PC-3 (cell line): ENCODE measurements at places on chromosomes 7 and 10. TPM values are rescaled to one million over a fixed set of nuclear protein-coding genes. Genes with fewer than 3 reads are reported as not detected.

GRCh38 chr7:121057878-121058277 lies 69.4 kb downstream of the CPED1 start:
- DNase-seq, result no peak

GOLGA7B gene
- total RNA-seq, result 0.26 and 0.29 TPM in 2 replicates

- no peak for DNase-seq
Observed at GRCh38 chr10:123800289-123800688, 91.3 kb downstream of the CPXM2 start.

SORBS1 gene
- total RNA-seq, result 3.7 and 4.1 TPM in 2 replicates

- DNase-seq, result no peak
Observed at GRCh38 chr7:36092221-36092771, 60.8 kb upstream of the EEPD1 start.

GRCh38 chr10:83677795-83678194 lies 461.5 kb upstream of the GHITM start:
- DNase-seq, result no peak

GRCh38 chr7:51369746-51370145 lies 53.1 kb upstream of the COBL start:
- peak; percentile 55 for DNase-seq

PVRIG gene
- not detected in 2 replicates for total RNA-seq

TMEM196 gene
- total RNA-seq, result not detected in 2 replicates

CYP2C8 gene
- not detected in 2 replicates for total RNA-seq

SSC4D gene
- total RNA-seq, result 0.86 and 1.3 TPM in 2 replicates

DNA sequence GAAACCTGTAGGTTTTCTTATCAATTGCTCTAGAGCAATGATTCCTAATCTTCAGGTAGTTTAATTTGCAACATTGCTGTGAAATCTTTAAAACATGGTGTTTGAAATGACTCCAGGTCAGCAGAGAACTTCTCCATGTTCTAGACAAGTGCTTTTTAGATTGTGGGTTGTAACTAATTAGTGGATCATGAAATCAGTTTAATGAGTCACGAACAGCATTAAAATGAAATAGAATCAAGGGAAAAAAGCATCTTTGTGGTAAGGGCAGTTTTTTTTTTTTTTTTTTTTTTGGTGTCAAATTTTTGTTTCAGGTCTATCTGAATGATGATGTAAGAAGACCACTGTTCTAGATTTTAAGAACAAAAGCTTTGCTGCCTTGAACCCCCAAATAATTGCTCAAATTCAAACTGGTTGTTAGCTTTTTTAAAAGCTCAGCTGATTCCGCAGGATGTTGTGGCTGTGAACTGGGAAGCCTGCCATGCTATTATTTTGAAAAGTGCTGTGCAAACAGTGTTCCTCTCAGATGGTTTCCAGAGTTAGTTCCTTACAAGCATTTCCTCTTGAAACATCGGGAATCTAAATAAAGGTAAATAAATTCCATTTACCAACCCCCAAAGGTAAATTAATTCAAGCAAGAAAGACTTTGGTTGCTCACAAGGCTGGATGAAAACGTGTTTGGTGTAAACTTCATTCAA lies 13.1 kb upstream of the PDK4 start:
- DNase-seq, result peak; percentile 73

- DNase-seq, result no peak
Observed at GRCh38 chr7:82674268-82674667, 230.7 kb upstream of the CACNA2D1 start.

- DNase-seq, result no peak
Observed at GRCh38 chr7:10657837-10658236, 315.8 kb upstream of the PHF14 start.

NPY gene
- not detected in 2 replicates for total RNA-seq

PNLIP gene
- not detected in 2 replicates for total RNA-seq

DNA sequence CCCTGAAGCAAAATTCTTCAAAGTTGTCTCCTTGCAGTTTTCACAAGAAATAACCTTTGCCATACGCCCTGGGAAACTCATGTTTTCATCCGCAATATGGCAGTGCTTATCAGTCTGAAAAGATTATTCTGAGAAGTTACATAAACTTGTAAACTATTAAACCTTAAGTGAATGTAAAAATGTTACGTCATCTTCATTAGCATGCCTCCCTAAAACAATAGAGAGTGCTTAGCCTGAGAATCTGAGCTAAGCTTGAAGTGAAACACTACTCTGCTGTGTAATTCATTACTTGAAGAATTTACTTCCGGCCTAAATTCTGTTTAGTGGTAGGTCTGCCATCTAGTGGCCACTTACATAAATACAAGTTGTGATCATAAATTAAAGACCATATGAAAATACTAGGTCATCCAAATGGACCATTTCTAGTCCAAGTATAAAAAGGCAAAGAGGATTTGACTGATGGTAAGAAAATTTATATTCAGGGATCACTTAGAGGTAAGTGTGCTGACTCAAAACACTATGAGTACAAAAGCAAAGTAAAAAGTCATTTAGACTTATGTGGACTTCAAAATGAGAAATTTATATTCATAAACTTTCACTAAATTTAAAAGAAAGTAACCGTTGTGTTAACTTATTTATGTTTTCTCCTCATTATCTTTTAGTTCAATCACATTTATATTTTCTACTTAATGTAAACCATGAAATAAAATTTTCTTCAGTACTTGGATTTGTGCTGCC lies 745.1 kb upstream of the LRRTM3 start:
- peak; percentile 93 for DNase-seq

GRCh38 chr10:26839966-26840627 lies 20.7 kb downstream of the ABI1 start:
- DNase-seq, result no peak

DNA sequence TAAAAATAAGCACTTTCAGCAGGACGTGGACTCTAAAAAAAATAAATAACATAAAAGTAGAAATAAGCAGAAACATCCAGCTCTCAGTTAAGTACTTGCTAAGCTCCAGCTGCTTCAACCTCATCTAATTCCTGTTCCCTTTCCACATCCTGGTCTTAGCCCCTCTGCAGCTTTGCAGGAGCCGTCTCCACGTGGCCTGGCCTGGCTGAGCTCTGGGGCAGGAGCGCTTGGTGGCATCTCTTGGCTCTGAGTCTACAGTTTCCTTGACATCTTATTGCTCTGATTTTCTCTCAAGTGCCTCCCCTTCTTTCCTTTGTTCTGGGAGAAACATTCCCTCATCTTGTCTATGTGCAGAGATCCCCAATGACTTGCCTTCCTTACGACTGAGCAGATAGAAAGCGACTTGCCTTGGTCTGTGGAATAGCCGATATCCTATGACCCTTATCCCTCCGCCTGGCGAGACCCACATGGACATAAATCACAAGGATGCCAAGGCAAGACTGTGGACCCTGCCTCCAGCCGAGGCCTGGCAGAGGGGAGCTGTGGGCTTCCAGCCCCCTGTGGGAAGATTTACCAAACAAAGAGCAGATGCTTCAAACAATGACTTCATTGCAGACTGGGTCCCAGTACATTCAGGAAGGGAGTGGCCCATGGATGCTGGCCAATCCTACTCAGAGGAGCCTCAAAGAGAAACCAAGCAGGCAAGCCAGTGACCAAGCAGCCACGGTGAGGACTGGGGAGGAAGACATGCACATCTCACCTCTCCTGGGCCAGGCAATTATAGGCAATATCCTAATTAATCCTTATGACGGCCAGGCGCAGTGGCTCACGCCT lies 61.9 kb downstream of the SPOCK2 start:
- peak; percentile 57 for DNase-seq

OR13A1 gene
- total RNA-seq, result 0.04 TPM in 1 of 2 replicates, not detected in the other

DNA sequence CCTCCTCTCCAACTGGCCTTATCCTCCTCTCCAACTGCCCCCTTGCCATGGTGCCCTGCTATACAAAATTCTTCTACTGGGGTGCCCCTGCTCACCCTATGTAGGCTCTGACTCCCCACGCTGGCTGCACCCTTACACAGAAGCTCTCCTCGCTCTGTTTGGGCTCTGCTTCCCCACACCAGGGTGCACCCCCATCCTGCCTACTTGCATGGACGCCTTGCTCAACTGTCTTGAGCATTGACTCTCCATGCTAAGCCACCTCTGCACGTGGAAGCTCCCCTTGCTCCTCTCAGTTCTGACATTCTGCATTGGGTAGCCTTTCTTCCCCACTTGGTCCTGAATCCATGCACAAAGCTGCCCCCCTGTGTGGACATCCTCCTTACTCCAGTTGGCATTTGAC lies 231.1 kb downstream of the GFRA1 start:
- DNase-seq, result no peak

HMX2 gene
- not detected in 2 replicates for total RNA-seq
